ENCODE measurements at places on chromosomes 13 and 19. TPM values are rescaled to one million over a fixed set of nuclear protein-coding genes. Genes with fewer than 3 reads are reported as not detected.

DNA sequence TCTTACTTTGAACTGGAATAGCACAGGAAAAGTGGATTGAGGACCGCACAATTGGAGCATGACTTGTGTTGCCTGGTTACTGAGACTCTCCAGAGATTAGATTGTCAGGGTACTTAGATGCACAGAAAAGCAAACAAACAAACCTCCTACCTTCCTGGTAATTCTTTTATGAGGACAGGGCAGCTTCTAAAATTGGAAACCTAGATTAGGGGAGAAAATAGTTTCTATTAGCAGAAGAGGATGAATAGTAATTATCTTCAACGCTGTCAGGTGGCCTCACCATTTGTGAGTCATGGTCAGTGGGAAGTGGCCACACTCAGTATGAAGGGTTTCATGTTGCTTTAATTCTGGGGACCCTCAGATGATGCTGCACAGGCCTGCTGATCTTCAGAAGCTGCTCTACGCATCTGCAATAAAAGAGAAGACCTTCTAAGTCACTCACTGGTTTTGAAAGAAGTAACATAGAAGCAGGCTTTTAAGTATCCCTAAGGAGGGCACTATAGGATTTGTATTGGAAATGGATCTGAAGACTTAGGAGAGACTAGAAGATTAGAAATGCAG, 106.8 kb downstream of the LACC1 start:
- DNase-seq = no peak

- no peak for DNase-seq
Observed at GRCh38 chr13:20301403-20302071, 69.4 kb upstream of the GJB6 start.

DNA sequence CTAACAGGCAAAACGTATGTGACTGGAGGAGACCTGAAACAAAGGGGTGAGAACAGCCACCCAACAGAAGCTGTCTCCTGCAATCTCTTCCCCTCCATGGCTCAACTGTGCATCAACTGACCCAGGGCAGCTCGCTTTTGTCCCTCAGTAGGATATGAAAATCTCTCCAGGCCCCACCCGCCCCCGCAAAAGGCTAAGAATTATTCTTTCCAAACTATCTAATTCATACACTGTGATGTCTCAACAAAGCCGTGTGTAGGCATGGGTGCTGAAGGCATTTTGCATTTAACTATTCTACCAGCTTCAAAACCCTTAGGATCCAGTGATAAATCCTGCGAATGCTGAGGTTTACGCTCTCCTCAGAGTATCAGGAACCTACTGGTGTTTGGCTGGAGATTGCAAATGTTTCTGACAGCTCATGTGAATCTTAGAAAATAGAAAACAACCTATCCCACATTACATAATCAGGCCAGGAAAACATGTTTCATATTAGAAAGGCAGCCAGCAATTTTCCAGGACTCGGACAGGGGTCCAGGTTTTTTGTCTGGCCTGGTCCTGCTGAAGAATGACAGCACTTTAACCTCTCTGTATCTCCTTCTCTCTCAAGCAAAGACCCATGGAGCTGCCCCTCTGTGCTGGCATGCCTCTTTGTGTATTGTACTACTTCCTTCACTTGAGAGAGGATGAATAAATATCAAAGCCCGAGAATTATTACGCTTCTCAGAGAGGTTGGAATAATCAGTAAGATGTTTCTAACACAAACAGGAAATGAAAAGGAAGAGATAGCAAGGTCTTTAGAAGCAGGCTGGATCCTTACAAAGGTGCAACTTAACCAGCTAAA, 17.3 kb downstream of the DHRS12 start:
- no peak for DNase-seq

- DNase-seq = no peak
Observed at GRCh38 chr19:46739290-46739771, 6.5 kb upstream of the FKRP start.

SLC15A1 gene
- not detected for total RNA-seq

- no peak for DNase-seq
Observed at GRCh38 chr13:45105895-45106294, 14.4 kb upstream of the GTF2F2 start.

- no peak for DNase-seq
Observed at GRCh38 chr19:43105496-43105895, 23.0 kb upstream of the PSG2 start.

- no peak for DNase-seq
Observed at GRCh38 chr19:6378041-6378440, 2.3 kb upstream of the PSPN start.

VSTM1 gene
- not detected for total RNA-seq

GRCh38 chr19:45848922-45849321, 14.0 kb downstream of the SYMPK start:
- no peak for DNase-seq

BEST2 gene
- total RNA-seq = not detected

SOX21 gene
- total RNA-seq = not detected

- DNase-seq = no peak
Observed at GRCh38 chr19:1650650-1651567, 1.5 kb downstream of the TCF3 start.

DNA sequence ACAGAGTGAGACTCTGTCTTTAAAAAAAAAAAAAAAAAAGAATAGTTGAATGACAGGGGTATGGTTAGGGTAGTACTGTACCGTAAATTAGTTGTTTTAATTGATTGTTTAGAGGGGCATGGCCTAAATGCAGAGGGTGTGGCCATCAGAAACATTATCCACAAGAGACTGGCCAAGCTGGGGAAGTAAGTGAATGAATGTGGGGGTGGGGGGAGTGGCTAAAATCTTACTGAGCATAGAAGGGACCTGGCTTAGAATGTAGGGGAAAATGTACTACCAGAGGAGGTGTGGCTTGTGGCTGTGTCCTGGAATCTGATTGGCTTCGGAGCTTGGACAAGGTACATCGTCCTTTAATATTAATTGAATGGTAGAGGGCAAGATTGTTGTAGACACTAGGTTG, 3.8 kb downstream of the BCL2L12 start:
- DNase-seq = no peak

- no peak for DNase-seq
Observed at GRCh38 chr19:11905928-11906327, 18.3 kb downstream of the ZNF69 start.

DNA sequence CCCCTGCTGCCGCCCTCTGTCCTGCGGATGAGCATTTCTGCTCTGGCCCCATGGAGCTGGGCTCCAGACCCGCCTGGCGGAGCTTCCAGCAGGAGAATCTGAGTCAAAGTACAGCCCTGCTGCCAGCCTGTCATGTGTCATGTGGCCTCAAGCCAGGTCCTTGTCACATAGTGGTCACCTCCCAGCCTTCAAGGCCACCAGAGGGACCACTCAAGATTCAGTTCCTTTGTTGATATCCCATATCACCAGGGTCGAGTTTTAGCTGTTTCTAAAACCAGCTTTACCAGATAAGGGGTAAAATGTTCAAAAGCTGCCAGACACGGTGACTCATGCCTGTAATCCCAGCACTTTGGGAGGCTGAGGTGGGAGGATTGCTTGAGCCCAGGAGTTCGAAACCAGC, 13.4 kb downstream of the THOP1 start:
- DNase-seq = no peak

- no peak for DNase-seq
Observed at GRCh38 chr13:52751196-52751595, 11.6 kb upstream of the CNMD start.

- DNase-seq = no peak
Observed at GRCh38 chr13:110338441-110339101, 31.5 kb downstream of the COL4A2 start.

LYL1 gene
- total RNA-seq = not detected

ZNF234 gene
- 17.4 TPM for total RNA-seq

DNA sequence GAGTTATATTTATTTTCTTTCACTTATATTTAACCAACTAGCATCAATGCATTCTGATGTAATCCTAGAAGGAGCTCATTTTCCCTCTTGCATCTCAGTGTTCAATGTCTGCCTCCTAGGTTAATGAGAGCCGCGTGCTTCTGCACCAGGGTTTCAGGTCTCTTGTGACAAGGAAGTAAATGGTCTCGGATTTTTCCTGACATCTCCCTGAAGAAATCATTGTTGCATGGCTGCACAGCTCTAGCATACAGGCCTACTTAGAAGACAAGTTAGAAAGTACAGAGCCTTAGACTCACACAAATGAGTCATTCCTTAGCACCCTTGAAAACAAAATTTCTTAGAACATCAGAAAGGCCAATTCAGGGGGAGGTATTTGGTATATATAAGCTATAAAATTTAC, 57.2 kb upstream of the KLF12 start:
- DNase-seq = no peak

DNA sequence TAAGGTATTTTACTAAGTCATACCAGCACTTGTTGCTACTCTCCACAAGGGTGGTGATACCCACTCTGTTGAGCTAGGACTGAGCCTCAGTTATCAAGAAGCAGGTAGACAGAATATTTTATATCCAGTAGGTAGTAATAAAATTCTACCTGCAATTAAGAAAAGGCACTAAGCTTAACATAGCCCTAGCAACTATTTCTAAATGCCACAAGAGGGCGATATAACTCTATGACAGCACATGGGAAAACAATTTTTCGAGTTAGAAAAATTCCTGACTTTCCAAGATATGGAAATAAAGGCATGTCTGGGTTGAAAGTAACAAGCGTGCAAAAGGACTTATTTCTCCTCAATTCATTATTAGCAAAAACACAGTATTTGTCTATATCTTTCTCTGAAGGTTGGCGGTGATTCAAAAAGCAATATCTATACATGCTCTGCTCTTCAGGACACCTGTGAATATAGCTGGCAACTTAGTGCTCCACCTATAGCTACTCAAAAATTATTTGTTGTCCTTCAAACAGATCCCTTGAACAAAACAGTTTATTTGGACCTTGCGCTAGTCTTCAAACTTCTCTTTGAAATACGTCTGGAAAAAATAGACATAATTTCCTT, 14.7 kb downstream of the CCDC169 start:
- no peak for DNase-seq

GRCh38 chr13:59261928-59262488, 901.7 kb downstream of the DIAPH3 start:
- DNase-seq = no peak

DNA sequence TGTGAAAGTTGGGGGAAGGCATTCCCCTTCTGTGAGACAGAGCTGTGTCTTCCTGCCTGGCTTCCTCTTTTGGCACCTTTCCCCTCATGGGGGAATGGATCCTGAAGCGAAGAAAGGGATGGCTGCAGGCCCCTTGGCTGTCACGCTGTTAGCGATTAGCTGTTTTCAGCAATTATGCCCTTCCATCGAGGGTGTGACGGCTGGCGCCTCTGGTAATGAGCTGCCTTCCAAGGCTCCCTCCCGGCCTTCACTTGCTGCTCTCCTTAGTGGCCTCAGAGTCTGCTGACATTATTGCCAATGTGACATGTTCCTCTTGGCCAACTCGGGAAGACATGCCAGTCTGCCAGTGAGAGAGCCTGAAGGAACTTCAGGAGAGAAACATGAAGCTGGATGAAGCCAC, 162.1 kb downstream of the ZIC5 start:
- no peak for DNase-seq

ACP7 gene
- not detected for total RNA-seq

GRCh38 chr19:17835182-17836006, 12.4 kb downstream of the JAK3 start:
- DNase-seq = no peak

CTXN1 gene
- 28.7 TPM for total RNA-seq

RAB3A gene
- 3.2 TPM for total RNA-seq

STK11 gene
- 61.3 TPM for total RNA-seq

GRCh38 chr13:108835083-108835482, 205.7 kb downstream of the MYO16 start:
- no peak for DNase-seq

GRCh38 chr19:5837761-5838352, 1.6 kb downstream of the FUT6 start:
- DNase-seq = no peak

GRCh38 chr19:34459614-34460013, 21.9 kb upstream of the WTIP start:
- no peak for DNase-seq

UFM1 gene
- 43.7 TPM for total RNA-seq

NXNL1 gene
- total RNA-seq = not detected

DNA sequence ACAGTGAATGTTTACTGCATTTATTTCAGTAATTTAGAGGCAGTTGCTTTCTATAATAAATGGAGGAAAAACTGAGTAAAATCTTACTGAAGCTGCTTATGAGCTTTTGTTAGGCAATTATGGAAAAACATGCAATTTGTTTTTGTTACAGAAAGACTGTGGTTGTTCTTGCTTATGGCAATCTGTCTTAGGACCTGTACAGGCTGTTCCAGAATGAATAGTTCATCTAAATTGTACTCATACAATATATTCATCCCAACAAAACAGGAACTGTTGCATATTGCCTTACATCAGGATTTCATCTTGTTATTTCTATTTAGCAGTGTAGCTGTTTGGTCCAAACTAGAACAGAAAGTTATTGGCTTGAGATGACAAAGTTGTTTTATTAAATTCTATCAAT, 199.2 kb downstream of the NALCN start:
- no peak for DNase-seq

ERICH6B gene
- total RNA-seq = not detected

GRCh38 chr13:84431646-84432045, 549.4 kb upstream of the SLITRK1 start:
- no peak for DNase-seq

- no peak for DNase-seq
Observed at GRCh38 chr13:72004784-72005374, 137.9 kb upstream of the DACH1 start.

GRCh38 chr13:108933061-108933460, 303.6 kb downstream of the MYO16 start:
- DNase-seq = no peak

DNA sequence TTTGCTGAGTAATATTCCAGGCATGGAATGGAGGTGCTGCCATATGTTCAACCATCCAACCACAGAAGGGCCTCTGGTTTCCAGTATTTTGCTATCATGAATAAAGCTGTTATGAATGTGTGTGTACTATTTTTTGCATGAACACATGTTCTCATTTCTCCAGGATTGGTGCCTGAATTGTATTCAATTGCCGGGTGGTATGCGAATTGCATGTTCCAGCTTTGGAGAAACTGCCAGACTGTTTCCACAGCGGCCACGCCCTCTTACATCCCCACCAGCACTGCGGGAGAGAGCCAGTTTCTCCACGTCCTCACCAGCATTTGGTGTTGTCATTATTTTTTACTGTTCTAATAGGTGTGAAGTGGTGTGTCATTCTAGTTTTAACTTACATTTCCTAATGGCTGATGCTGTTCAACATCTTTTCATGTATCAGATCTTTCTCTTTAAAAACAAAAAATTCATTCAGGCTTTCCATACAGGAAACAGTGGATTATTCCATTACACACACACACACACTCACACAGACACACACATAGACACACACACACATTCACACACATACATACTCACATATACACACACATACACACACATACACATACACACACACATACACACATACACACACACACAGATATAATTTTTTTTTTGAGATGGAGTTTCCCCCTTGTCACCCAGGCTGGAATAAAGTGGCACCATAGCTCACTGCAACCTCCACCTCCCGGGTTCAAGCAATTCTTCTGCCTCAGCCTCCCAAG, 154.1 kb downstream of the PTPRS start:
- DNase-seq = no peak

GRCh38 chr13:109973279-109973678, 186.9 kb upstream of the IRS2 start:
- no peak for DNase-seq

PRMT1 gene
- total RNA-seq = 126 TPM
